Activated CD4-positive, alpha-beta memory T cell treated with anti-CD3 and anti-CD28 coated beads, Interleukin-2, amount 10 ng/mL, durations not matched to agents 7 days and 5 days (primary cell): ENCODE measurements at places on chromosomes 5 and 9.
A peak's percentile ranks its signal among the peaks of the same experiment; 100 is the strongest.

GRCh38 chr5:765948-766631 is 18.4 kb downstream of the ZDHHC11B start:
- peak; percentile 14 for DNase-seq

DNA sequence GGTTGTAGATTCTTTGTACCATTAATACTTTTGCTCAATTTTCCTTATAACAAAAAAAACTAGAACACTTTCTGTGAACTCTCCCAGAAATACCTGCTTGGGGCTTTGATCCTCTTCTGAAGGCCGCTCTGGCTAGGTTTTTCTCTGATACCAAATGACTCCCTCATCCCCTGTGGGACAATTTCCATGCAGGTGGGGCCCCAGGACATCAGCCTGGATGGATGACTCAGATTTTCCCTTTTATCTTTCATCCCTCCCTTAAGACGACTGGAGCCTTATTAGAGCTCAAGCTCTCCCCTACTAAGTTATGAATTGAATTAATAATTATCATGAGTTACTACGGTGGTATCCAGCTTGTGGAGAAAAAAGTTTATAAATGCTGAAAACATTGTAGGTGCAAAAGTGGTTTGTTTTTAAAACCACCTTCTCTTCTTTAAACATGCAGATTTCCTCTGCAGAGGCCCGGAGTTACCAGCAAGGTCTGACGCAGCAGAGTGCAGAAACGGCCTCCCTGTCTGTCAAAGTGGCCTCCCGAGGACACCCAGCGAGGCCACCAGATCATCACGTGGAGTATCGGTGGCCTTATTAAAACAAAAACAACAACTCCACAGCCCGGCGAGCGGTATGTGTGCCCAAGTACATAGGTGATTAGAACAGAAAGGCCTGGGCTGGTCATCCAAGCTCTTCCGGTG is 50.8 kb upstream of the IRX4 start:
- no peak for DNase-seq

DNA sequence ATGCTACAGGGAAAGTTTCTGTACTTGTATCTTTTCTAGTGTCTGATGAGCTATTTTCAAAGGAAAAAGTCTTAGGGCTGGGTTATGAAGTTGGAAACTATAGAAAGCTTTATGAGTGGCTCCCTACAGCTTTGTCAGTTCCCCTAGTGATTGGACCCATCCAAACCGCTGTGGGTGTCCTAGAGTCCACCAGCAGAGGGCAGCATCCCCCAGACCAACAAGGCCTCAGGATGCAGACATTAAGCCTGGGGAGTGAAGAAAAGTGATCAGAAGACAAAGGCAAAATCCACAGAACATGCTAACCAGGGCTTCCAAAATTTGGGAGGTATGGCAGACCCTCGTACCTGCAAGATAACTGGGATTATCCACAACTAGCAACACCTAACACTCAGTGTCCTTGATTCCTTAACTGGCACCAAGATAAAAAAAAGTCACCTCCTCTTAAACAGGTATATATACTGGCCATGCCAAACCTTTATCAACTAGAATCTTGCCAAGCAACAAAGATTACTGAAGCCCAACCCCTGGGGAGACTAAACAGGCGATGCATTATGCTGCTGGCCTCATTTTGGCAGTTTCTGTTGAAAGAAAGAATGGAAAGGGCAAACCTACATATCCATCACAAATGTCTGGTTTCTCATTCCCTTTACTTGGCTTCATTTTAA is 110.4 kb upstream of the NR5A1 start:
- DNase-seq, result peak; percentile 75

DNA sequence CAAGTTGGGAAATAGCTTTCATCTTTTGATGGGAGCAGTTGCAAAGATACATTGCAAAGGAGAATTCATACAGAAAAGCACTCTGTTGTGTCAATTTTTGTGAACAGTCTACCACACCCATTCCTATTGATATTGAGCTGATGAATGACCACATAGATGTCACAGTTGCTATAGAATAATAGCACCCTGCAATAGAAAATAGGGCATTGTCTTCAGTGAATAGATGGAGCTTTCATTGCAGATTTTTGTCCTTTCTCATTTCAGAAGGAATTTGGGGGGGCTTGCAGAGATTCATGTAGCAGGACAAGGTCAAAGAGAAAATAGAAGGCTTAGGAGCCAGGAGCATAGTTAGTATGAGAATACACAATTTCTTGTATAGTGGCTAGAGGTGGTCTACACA is 237.9 kb downstream of the TMEM38B start:
- no peak for DNase-seq

- DNase-seq, result no peak
These were observed 52.5 kb downstream of the OXCT1 start for GRCh38 chr5:41817625-41818301.
